ENCODE measurements at places on chromosomes 13 and 19.
A peak's percentile ranks its signal among the peaks of the same experiment; 100 is the strongest.

GRCh38 chr19:6433663-6434062, at the start of gene SLC25A41:
SLC25A41 (minus strand) TSS chr19:6433763; CDS start chr19:6433693, 70 bp downstream.
- no peak for DNase-seq

DNA sequence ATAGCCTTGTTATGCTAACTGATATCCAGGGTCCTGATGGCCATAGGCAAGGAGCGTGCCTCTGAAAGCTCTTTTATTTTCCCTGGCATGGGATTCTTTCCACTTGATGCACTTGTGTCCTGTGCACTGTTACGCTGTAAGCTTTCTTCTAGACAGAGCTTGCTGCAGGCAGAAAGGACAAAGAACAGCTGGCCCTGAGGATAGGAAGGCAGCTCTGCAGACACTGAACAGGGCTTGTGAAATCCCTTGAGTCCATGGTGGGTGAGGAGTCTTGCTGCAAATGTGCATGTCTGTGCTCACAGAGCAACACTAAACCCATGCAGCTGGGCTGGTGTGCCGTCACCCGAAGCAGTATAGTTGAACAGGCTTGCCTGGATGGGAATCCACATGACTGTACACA, 126.6 kb downstream of the AKAP11 start:
- no peak for DNase-seq

- DNase-seq, result no peak
Observed at GRCh38 chr13:102935896-102936321, 90.1 kb downstream of the ERCC5 start.

DNA sequence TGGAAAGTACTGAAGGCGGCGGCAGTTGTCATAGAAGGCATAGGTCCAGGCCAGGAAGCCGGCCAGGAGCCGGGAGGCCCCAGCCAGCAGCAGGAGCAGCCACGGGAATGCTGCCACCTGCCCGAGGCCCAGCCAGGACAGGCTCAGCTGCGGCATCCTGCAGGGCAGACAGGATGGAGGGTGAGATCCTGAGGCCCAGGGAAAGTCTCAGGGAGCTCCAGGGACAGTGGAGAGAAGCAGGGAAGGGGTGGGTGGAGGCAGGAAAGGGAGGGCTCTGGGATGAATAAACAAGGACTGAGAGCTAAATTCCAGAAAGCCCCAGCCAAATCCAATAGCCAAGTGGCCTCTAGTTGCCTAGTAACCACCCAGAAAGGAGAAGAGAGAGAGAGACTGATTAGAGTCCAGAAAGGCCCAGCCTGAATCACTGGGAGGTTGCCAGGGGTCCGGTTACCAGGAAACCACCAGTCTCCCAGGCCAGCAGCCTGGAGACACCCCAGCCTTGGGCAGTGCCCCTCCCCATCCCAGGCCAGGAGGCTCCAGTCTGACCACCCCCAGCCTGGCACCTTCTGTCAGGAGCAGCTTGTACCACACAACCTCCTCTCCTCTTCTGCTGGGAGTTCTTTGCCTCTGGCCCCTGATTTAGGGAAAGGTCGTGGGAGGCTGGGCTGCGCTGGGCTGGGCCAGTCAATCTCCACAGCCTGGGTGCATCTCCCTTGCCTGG, 7.5 kb upstream of the OR10H5 start:
- DNase-seq, result no peak

- no peak for DNase-seq
Observed at GRCh38 chr13:28406733-28407266, 88.1 kb downstream of the FLT1 start.

DNA sequence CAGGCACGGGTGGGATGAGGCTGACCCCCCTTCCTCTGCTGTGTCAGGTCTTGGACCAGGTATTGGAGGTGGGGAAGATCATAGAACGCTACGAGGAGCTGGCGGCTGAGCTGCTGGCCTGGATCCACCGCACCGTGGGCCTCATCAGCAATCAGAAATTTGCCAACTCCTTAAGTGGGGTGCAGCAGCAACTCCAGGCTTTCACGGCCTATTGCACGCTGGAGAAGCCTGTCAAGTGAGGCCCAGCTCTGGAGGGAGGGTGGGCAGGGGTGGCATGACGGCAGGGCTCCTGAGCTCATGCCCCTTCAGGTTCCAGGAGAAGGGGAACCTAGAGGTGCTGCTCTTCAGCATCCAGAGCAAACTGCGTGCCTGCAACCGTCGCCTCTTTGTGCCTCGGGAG, 35.3 kb downstream of the SPTBN4 start:
- DNase-seq, result no peak

GRCh38 chr13:80189889-80190597, 150.9 kb downstream of the SPRY2 start:
- DNase-seq, result no peak

DNA sequence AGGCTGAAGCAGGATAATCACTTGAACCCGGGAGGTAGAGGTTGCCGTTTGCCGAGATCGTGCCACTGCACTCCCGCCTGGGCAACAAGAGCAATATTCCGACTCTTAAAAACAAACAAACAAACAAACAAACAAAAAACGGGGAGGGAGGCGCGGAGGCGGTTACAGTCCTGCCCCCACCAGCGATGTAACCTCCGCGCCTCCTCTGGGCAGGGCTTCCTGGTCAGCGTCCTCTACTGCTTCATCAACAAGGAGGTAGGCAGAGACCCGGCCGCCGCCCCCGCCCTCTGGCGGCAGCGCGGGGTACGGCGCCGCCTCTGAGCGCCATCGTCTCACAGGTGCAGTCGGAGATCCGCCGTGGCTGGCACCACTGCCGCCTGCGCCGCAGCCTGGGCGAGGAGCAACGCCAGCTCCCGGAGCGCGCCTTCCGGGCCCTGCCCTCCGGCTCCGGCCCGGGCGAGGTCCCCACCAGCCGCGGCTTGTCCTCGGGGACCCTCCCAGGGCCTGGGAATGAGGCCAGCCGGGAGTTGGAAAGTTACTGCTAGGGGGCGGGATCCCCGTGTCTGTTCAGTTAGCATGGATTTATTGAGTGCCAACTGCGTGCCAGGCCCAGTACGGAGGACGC, 10.2 kb downstream of the SNRPD2 start:
- DNase-seq, result peak; percentile 91

GRCh38 chr19:55426042-55426441, 17.1 kb downstream of the SHISA7 start:
- no peak for DNase-seq

- DNase-seq, result no peak
Observed at GRCh38 chr13:85216576-85216975, 582.6 kb downstream of the SLITRK6 start.

DNA sequence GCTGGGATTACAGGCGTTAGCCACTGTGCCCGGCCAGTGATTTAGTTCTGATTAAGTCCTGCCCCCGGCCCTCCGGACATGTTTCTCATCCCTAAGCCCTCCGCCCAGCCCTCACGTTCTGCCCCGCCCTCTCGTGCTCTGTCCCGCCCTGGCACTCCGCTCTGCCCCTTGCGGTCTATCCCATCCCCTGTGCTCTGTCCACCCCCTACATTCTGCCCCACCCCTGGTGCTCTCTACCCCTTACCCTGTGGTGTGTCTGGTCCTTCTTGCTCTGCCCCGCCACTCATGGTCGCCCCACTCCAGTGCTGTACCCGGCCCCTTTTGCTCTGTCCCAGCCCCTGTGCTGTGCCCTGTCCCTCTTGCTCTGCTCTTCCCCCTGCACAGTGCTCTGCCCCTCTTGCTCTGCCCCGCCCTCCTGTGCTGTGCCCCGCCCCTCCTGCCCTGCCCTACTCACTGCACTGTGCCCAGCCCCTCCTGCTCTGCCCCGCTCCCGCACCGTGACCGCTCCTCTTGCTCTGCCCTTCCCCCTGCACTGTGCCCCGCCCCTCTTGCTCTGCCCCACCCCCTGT, 3.0 kb downstream of the GTPBP3 start:
- DNase-seq, result no peak

- peak; percentile 96 for DNase-seq
Observed at GRCh38 chr19:55178781-55179599, 1.1 kb downstream of the SYT5 start.

GRCh38 chr13:29957320-29957719, 106.9 kb upstream of the UBL3 start:
- DNase-seq, result no peak

GRCh38 chr13:26442541-26442940, 114.9 kb upstream of the WASF3 start:
- DNase-seq, result no peak

GRCh38 chr13:20109037-20109436, 51.8 kb downstream of the GJA3 start:
- DNase-seq, result no peak

- DNase-seq, result no peak
Observed at GRCh38 chr19:51064534-51065220, at the start of gene KLK13. KLK13 (minus strand) TSS chr19:51065092; CDS start chr19:51065067, 25 bp downstream.

GRCh38 chr13:33994826-33995502, 177.0 kb downstream of the RFC3 start:
- DNase-seq, result no peak

DNA sequence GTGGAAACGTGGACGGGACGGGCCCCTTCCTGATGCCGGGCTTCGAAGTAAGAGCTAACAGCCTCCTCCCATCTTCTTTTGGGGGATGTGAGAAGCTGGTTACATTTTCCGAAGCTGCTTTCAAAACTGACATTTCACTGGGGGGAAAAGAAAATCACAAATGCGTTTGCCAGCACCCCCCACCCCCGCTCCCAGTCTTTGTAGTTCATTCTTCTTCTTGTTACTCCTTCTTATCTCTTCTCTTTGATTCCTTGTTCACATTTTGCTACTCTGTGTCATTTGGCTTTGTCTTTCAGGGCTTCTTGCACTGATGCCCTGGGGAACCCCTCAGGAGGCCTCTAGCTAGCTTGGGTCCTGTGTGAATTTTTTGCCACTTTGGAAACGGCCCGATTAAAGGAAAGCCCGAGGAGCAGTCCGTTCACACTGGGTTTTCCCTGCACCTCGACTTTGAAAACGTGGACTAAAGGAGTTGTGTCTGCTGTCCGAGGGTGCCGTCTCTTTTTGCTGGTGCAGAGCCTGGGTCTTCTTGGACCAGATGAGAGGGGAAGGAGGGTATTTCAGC, 1.3 kb downstream of the CARM1 start:
- no peak for DNase-seq

- DNase-seq, result no peak
Observed at GRCh38 chr19:16112778-16113177, 1.1 kb downstream of the RAB8A start.

GRCh38 chr13:70960841-70961443, 852.7 kb upstream of the KLHL1 start:
- no peak for DNase-seq

DNA sequence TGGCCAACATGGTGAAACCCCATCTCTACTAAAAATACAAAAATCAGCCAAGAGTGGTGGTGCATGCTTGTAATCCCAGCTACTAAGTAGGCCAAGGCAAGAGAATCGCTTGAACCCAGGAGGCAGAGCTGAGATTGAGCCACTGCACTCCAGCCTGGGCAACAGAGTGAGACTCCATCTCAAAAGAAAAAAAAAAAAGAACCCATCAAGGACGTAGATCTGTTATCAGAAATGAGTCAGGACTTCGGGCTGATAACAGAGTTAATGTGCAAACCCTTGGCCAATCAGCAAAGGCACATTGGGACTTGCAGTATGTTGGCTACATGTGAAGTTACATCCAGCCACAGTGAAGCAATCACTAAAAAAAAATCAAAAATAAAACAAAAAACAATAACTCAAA, 4.8 kb upstream of the LGALS7B start:
- no peak for DNase-seq

DNA sequence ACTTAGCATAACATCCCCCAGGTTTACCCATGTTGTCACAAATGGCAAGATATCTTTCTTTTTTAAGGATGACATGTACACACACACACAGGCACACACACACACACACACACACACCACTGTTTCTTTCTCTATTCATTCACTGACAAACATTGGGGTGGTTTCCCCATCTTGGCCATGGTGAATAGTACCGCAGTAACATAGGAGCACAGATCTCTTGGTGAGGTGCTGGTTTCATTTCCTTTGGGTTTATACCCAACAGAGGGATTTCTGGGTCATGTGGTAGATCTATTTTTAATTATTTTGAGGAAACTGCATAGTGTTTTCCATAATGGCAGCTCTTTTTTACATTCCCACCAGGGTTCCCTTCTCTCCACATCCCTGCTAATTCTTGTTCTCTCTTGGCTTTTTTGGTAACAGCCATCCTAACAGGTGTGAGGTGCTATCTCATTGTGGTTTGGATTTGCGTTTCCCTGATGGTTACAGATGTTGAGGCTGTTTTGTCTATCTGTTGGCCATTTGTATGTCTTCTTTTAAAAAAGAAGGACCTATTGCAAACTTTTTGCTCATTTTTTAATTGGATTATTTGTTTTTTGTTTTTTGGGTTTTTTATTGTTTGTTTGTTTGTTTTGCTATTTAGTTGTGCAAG, 251.7 kb upstream of the IRS2 start:
- DNase-seq, result no peak

- no peak for DNase-seq
Observed at GRCh38 chr13:77918391-77919245, at the start of gene EDNRB. EDNRB (minus strand) TSS chr13:77918831; CDS start chr13:77918573, 258 bp downstream.

- no peak for DNase-seq
Observed at GRCh38 chr13:110138010-110138699, 168.8 kb downstream of the COL4A1 start.

DNA sequence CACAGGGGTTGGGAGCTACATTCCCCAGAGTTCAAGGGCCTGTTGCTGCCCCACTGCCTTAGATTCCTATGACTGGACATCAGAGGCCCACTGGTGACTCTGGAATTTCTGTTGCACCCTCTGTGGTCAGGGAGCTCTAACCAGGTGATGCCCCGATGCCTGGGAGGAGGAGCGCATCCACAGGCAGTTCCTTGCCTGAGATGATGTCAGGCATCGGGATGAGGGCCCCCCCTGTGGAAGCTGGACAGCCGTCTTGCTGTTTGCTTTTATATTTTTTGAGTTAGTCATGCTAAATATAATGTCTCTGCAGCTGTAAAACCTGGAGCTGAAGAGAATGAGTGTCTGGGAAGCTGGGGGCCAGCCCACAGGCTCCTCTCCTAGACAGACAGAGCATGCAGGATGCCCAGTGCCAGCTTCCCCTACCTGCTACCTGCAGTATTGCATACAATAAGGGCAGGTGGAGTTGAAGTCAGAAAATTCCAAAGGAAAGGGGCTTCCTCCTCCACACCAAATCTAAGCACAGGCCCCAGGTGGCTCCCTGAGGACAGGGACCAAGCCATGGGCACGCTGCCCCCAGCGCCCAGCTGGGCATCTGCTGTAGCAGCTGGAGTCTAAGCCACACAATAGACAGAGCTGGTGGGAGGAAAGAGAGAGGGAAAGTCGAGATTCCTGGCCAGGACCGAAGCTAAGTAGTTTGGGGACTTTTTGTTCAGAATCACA, 16.2 kb downstream of the COL4A2 start:
- no peak for DNase-seq

GRCh38 chr13:59211606-59212005, 952.1 kb downstream of the DIAPH3 start:
- DNase-seq, result no peak

Data from memory B cell (primary cell).